ENCODE measurements at places on chromosomes 2 and 18.

- no peak for DNase-seq
Observed at GRCh38 chr2:64937687-64938491, 51.3 kb upstream of the SLC1A4 start.

DNA sequence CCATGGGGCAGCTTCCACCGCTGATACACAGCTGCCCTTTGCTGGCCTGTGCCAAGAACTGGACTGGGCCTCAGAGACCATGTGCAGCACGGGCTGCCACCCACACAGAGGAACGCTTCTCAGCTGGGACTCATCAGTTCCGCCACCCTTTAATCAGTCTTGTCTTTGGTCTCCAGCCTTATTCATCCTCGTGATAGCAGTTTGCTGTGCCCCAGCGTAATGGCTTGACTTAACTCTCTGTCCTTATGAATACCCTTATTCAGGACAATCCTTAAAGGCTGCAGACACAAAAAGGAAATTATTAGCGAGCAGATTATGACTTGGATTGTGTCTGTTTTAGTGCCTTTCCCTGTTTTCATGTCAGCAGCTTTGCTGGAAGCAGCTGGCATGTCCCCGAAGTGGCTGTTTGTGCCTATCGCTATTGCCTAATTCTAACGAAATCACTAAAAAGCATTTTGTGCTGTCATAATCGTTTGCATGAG lies 108.9 kb upstream of the DAPL1 start:
- DNase-seq: no peak

- no peak for DNase-seq
Observed at GRCh38 chr2:101374821-101375561, 12.3 kb downstream of the CREG2 start.

GRCh38 chr2:202184557-202184956 lies 53.8 kb downstream of the SUMO1 start:
- no peak for DNase-seq

DNA sequence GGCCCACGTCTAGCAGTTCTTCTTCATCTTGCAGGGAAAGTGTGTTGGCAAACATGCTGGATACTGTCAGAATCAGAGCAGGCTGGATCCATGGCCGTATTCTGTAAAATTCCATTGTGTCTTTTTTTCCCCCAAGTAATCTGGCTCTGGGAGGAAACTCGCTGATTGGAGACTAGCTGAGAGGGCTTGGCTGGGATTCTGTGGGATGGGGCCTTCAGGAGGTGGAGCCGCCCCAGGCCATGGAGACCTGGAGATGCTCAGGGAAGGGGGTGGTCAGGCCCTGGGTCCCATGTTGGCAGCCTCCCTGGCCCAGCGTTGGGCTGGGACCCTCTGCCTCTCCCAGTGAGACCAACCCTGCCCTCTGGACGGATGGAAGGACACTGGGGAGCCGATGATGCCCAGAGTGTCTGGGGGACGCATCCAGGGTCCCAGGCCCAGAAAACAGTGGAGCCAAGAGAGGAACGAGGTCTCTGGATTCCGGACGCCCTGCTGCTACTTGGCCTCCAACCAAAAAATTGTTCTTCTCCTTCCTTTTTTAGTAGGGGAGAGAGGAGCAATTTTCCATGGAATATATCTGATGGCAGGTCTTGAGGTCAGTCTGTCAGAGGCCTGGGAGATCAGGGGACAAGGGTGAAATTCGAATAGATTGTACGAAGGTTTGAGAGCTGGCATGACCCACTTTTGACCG lies 114.5 kb downstream of the AGAP1 start:
- DNase-seq: no peak

DNA sequence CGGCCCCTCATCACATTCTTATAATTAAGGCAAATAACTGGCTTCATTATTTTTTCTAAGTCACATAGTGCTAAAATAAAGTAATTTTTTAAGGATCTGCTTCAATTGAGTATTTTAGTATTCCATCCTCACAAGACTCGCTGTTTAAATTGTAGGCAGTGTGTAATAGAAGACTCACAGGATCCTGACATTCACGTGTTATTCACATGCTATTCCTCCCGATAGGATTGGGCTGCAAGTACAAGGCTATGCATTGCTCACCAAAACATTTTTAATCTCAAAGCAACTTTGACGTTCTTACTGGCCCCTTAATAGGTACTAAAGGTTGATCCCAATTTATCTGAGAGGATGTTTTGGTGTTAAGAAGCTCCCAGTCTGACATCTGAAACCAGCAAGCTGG lies 127.6 kb upstream of the L3MBTL4 start:
- no peak for DNase-seq

DNA sequence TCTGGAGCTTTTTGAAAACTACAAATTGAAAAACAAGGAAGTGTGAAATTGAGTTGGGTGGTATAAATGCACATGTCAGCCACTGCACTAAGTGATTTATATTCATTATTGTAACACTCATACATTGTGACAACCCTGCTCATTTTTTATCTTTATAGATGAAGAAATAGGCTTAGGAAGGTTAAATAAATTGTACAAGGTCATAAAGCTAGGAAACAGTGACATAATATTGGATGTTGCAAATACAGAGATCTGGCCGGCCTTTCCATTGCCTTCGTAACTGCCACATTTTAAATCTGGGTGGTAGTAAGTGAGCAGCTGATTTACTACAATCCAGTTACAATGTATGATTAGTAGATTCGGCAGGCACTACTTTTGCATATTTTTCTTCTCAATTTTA lies 76.6 kb upstream of the LPIN2 start:
- DNase-seq: no peak

DNA sequence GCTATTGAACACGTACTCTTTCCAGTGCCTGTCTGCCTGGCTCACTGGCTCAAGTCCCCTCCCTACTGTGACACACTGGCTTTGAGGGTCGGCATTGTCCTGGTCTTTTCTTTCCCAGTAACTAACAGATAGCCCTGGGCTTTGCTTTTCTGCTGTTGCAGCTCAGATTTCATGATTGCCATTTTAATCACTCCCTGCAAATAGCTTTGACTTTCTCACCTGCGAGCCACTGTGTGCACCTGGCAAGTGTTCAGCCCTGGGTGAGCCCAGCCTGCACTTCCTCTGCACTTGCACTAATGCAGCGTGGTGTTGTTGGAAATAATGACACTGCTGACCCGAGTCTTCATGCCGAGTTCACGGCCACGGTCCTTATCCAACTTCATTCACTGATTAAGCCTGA lies 52.9 kb downstream of the DCDC2C start:
- peak; percentile 83 for DNase-seq

- DNase-seq: no peak
Observed at GRCh38 chr2:71474744-71475397, 21.5 kb downstream of the DYSF start.
